NCI-H2029 treated with DMSO at 0.1 percent for 48 hours (cell line): ENCODE measurements at places on chromosomes 7 and 10.
A peak's percentile ranks its signal among the peaks of the same experiment; 100 is the strongest.

DNA sequence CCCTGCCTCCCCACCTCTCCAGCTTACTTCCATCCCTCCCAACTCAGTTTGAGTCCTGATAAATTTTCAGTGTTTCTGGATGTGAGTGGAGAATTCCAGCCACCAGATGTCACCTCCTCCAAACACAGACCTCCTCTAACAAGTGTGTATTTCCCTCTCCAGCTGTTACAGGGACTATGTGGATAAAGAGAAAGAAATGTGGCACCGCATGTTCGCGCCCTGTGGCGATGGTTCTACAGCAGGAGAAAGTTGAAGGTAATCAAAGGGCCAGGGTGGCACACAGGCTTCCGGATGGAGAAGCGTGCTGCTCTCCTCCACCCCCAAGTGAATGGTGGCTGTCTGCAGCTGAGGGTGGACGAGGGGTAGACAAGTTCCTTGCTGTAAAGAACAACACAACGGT lies 14.7 kb downstream of the FKBP6 start:
- DNase-seq: no peak

- no peak for DNase-seq
Measured at GRCh38 chr7:10588084-10588483, 385.6 kb upstream of the PHF14 start.

DNA sequence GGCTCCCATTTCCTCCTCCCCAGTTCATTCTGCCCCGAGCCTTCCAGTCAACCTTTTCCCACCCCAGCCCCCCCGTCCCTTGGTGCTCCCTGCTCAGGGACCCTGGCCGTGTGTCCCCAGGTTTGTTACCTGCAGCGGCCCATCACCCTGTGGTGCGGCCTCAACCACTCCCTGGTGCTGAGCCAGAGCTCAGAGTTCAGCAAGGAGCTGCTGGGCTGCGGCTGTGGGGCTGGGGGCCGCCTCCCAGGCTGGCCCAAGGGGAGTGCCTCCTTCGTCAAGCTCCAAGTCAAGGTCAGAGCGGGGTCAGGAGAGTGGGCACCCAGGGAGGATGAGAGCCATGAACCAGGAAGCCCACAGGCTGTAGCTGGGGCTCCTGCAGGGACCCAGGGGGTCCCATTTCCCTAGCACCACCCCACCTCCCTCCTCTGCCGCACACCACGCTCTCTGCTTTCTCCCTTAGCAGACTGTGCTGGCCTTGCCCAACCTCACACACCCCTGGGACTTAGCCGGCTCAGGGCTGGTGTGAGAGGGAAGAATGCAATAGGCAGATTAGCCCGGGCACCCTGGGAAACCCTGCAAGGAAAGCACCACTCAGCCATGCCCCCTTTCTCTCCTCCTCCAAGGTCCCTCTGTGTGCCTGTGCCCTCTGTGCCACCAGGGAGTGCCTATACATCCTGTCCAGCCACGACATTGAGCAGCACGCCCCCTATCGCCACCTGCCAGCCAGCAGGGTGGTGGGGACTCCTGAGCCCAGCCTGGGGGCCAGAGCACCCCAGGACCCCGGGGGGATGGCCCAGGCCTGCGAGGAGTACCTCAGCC lies 2.0 kb upstream of the PCOLCE start:
- DNase-seq: no peak

DNA sequence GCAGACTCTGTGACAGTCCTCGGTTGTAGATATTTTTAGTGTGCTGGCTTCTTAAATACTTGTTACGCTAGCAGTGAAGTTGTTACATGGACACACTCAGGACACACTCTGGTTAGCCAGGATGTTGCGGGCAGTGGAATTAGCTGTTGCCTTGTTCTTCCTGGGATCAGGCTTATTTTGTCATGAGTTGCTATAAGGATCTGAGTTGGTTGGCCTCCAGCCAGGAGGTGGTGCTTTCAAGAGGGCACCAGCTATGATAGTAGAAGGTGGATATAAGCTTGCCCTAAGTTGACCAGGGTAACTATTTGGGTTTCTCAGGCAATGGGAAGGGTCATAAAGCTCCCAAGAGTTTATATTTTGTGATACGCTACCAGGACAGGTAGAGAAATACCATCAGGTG lies 150.1 kb upstream of the C1GALT1 start:
- no peak for DNase-seq

- DNase-seq: no peak
Measured at GRCh38 chr7:2978408-2978807, 65.3 kb downstream of the CARD11 start.

- no peak for DNase-seq
Measured at GRCh38 chr10:59753267-59753666, at the start of gene MRLN. MRLN (minus strand) TSS chr10:59753455.

GRCh38 chr10:13038391-13038790 lies 36.9 kb upstream of the CCDC3 start:
- no peak for DNase-seq

GRCh38 chr10:125911990-125912389 lies 15.6 kb downstream of the FANK1 start:
- peak; percentile 87 for DNase-seq

- peak; percentile 67 for DNase-seq
Measured at GRCh38 chr7:1931256-1931950, 261.3 kb downstream of the ELFN1 start.

- no peak for DNase-seq
Measured at GRCh38 chr7:114539575-114539974, 125.0 kb downstream of the FOXP2 start.
